ENCODE measurements at places on chromosomes 5 and 9.

GRCh38 chr9:136145580-136145979 lies 26.9 kb upstream of the TMEM250 start:
- DNase-seq = no peak

GRCh38 chr9:120735415-120736126 lies 21.3 kb upstream of the MEGF9 start:
- peak; percentile 36 for DNase-seq

DNA sequence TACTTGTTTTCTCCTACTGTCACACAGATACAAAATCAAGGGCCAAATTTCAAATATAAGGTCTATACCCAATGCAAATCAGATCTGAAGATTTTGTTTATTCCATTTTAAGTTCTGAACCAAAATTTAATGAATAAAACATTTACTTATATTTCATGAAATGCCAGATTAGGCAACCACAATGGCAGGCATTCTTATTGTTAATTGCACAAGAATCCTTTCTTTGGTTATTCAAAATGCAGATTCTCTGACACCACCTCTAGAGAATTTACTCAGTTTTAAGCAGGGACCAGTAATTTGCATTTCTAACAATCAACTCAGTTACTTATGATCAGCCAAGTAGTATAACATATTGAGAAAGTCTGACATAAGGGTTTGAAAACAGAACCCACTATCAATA lies 972.4 kb upstream of the ACO1 start:
- DNase-seq = no peak

DNA sequence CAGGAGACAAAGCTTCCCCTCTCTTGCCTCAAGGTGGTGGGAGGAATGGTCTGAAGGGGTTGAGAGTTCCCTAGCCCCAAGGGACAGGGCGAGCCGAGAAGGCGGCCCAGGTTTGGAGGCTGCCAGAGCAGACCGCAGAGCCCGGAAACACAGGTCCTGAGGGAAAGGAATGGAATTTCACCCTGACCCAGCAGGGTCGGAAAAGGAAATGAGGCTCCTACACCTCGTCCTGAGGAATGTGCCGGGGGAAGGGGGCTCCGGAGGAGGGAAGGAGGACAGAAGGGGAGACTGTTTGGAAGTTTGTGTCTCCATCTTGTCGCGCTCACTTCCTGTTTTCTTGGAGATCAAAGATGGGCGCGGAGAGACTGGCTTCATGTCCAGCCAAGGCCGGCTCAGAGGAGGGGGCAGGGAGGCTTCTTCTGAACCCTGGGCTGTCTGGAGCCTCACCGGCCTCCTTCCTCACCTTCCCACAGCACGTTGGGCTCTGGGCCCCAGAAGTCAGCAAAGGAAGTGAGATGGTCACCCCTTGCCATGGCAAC lies 9.6 kb downstream of the ENG start:
- DNase-seq = no peak

- no peak for DNase-seq
These were observed 829.6 kb upstream of the ZNF608 start for GRCh38 chr5:125575891-125576505.

DNA sequence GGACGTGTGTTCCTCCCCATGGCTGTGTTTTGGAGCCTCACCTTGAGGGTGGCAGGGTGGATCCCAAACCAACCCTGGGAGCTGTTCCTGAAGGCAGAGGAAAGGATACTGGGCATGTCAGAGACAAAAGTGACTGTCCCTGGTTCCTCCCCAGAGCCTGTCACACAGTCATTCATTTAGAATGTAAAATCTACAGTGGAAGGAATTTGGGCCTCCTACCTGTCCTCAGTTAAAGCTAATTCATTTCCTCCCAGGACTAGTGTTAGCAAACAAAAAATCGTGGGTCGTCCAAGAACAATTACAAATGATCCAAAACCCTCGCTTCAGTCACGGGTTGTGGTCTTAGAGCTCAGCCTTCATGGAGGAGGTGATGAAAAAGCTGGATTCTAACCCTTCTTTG lies 83.2 kb downstream of the NDFIP1 start:
- no peak for DNase-seq

DNA sequence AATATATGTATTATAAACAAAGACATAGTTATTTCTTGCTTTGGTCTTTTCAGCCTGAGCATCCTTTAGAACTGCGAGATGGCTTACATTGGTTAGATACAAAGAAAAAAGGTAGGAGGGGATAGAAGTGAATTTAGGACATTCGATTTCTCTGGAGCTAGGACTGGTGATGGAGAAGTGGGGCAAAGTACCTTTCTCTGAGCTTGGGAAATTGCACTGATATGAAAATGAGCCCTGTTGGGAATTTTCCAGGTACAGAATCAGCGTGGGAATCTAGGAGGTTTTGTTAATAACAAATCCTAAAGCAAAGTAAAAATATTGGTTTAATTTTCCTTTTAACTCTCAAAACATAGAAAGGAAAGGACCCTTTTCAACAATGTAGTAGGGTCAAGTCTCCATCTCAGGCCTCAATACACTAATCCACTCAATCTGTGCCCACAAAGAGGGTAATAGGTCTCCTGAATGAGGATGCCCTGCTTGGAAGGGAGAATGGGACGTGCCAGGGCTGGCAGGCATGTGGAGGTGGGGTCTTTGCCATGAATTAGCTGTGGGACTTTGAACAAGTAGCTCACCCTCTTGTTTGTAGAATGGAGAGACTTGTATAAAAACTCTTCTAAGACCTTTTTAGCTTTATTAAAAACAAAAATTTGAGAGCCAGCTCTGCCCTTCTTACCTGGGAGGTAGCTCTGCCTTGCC lies 17.7 kb downstream of the SNX18 start:
- no peak for DNase-seq

- no peak for DNase-seq
These were observed 220.6 kb upstream of the SEMA6A start for GRCh38 chr5:116795189-116795588.

GRCh38 chr5:36357391-36357975 lies 55.8 kb upstream of the RANBP3L start:
- DNase-seq = peak; percentile 80

GRCh38 chr5:67549947-67550346 lies 353.3 kb upstream of the CD180 start:
- DNase-seq = no peak

DNA sequence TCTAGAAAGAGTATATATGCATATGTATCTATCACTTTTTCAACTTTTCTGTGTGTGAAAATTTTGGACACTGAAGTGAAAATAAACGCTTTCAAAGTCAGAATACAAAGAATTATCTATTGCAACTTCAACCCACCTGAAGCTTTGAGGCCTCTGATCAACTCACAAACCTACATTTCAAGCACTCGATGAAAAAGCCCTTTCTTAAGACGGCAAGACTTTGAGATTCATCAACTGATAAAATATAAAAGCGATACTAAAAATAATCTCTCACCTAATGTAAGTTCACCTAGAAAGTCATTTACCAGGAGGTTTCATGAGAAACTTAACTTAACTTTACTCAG lies 1.2 kb downstream of the GOLPH3 start:
- no peak for DNase-seq

DNA sequence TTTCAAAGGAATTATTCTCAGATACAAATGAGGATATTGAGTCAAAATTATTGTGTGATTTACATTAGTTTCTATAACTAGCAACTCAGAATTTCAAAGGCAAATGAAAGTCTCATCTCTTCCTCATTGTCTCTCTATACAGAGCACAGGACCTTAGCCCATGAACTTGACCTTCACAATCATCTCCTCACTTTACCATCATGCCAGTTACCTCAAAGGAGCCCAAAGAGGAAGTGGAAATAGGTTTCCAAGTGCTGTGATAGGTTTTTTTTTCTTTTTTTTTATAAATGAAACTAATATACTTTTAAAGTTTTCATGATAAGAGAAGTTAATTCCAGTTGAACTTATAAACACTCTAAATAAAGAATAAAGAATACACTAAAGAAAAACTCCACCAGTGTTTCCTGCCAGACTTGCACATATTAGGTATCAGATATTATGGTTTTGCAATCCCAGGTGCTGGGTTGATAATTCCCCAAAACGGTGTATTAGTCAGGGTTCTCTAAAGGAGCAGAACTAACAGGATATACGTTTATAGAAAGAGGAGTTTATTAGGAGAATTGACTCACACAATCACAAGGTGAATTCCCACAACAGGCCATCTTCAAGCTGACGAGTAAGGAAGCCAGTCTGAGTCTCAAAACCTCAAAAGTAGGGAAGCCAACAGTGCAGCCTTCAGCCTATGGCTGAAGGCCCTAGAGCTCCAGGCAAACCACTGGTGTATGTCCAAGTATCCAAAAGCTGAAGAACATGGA lies 50.1 kb upstream of the ADAMTS16 start:
- DNase-seq = no peak

DNA sequence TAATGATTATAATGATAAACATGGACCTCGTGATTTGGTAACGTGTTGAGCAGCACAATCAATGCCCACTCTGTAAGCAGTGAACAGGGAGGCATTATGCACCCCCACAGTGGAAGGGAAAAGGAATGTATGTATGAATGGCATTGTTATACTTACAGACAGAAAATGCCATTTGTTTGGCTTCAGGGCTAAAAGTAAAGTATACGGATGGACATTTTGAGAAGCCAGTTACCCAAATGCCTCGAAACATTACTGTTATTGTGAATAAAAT lies 260.2 kb upstream of the PPP1R2B start:
- no peak for DNase-seq

DNA sequence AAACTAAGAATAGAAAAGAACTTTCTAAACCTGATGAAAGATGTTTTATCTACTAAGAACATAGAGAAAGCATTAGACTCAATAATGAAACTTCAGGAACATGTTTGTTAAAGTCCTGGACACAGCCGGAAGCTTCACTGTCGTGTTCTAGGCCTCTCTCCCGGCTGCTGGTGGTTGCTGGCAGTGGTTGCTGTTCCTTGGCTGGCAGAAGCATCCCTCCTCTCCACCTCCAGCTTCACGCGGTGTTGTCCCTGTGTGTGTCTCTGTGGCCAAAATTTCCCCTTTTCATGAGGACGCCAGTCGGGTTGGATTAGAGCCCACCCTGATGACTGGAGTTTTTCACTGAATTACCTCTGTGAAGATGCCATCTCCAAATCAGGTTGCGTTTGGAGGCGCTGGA lies 6.5 kb upstream of the MED10 start:
- DNase-seq = no peak

DNA sequence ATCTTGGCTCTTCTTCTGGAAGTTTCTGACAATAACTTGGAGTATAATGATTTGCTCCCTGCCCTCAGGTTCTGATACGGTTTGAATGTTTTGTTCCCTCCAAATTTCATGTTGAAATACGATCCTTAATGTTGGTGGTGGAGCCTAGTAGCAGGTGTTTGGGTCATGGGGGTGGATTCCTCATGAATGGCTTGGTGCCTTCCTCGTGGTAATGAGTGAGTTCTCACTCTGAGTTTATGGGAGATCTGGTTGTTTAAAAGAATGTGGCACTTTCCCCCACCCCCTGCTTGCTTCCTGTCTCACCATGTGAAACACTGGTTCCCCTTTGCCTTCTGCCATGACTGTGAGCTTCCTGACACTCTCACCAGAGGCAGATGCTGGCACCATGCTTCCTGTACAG lies 103.0 kb upstream of the OSMR start:
- DNase-seq = no peak

DNA sequence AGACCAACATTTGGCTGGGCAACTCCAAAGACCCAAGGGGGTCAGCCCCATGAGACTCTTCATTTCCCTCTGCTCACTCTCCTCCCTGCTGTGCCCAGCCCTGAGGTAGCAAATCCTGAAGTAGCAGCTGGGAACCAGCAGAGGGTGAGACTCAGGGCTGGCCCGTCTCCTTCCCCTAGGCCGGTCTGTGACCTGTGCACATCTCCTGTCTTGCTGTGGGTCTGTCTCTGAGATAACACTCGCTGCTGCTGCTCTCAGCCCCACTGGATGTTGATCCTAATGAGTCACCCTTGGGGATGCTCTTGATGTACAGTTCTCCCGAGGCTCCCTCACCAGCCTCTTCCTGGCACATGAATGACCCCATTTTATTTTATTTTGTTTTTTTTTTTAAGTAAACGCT lies 7.3 kb upstream of the OR2V1 start:
- DNase-seq = no peak

Data from AG08395 (cell line).